ENCODE measurements at places on chromosomes 1 and 21. TPM values are rescaled to one million over a fixed set of nuclear protein-coding genes. Genes with fewer than 3 reads are reported as not detected.

DNA sequence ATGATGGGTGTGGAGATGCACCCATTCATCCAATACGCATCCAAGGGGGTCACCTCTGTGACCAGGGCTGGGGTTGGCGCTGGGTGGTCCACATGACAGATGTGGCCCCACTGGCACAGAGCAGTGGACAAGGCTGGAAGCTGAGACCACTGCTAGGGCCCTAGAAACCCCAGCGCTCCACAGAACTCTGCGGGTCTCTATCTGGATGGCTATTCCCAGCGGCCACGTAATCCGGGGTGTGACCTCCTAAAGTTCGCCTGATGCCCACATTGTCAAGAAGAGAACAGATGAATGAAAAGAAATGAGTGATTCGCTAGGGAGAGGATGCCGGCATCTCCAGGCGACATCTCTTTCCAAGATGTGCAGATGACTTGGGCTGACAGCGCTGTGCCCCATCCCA, 55.2 kb downstream of the PRDM15 start:
- no peak for DNase-seq

- DNase-seq, result no peak
Observed at GRCh38 chr1:196808529-196809235, 10.8 kb upstream of the CFHR1 start.

- DNase-seq, result no peak
Observed at GRCh38 chr21:32134441-32135130, 144.3 kb downstream of the MIS18A start.

TFAP2E gene
- total RNA-seq, result 1.4 TPM

DNA sequence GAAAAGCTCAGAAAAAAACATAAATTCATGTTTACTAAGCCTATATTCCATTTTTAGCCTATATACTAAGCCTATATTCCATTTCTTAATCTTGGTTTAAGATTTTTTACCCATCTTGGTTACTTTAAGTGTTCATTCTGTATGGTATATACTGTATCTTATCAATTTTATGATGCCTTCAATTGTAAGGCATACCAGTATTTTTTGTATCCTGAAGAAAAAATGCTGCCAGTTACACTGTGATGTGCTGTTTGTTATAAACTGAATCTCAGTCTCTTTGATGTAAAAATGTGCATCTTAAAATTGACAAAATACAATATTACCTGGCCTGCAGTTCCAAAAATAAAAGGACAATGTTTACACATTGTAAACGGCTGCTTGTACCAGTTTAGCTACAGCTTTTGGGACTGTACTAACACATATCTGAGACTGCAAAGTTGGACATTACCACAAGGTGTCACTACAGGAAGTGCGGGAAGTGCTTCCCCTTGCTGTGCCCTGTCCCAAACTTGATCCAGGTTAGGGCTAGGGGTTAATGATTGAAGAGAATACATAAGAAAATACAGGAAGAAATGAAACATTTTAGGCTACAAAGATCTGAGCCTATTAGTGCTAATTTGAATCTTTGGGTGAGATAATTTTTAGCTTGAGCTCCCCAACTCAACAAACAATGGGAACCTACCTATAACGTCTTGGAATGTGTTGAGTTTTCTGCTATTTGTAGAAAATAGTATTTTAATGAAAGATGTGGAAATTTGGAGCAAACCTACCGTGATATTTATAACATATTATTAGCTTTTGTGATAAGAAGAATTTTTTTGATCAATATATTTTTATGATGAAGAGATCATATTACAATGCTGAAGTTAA, 108.9 kb downstream of the LBR start:
- DNase-seq, result peak; percentile 66

DNA sequence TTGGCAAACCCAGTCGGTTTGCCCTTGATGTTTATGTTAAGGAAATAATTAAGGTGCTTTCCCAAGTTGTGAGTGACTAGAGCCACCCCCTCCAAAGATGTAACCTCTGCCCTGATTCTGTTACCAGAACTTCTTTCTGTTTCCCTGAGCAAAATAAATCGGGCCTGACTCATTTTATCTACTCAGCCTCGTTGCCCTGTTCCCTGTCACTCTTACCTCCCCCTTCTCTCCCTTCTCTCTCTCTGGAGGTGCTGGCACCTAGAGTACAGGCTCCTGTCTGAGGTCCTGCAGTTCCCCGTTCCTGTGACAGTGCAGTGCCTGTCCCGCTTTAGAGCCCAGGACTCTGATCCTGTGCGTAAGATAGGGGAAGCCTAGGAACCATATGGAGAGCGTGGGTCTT, 35.4 kb downstream of the CXADR start:
- DNase-seq, result no peak

All from OCI-LY7 (cell line).